Cerebellar nuclear complex (tissue), 1 donor: ENCODE measurements at places on chromosomes 4 and X.

- peak; percentile 4 for DNase-seq
Measured at GRCh38 chrX:119004920-119005524, 30.6 kb downstream of the LONRF3 start.

- no peak for DNase-seq
Measured at GRCh38 chr4:22857411-22857810, 164.7 kb downstream of the GBA3 start.

- no peak for DNase-seq
Measured at GRCh38 chr4:72326692-72327632, 242.1 kb downstream of the ADAMTS3 start.

GRCh38 chr4:78864405-78865024 lies 74.7 kb downstream of the PAQR3 start:
- no peak for DNase-seq

DNA sequence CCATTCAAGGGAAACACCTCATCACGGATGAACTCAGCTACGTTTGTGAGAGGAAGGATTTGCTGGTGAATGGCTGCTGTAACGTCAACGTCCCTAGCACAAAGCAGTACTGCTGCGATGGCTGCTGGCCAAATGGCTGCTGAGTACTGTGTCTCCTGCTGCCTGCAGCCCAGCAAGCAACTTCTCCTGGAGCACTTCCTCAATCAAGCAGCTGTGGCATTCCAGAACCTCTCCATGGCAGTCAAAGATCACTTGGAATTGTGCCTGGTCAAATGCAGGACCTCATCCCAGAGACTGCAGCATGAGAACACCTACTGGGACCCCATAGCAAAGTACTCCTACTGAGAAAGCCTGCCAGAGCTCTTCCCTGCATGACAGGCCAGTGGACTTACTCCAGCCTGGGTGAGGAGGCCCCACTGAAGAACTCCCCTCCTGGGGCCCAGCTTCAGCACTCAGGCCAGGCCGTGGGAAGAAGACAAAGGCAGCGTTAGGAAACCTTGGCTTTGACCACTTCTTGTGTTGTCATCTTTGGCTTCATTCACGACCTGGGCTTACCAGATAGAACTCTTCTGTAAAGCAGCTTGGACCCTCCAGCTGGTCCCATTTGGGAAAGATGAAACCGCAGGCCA lies 244.3 kb downstream of the RBMX2 start:
- no peak for DNase-seq

GRCh38 chr4:797066-797465 lies 28.9 kb downstream of the CPLX1 start:
- DNase-seq, result peak; percentile 29

GRCh38 chr4:20395160-20395773 lies 143.6 kb downstream of the SLIT2 start:
- no peak for DNase-seq

DNA sequence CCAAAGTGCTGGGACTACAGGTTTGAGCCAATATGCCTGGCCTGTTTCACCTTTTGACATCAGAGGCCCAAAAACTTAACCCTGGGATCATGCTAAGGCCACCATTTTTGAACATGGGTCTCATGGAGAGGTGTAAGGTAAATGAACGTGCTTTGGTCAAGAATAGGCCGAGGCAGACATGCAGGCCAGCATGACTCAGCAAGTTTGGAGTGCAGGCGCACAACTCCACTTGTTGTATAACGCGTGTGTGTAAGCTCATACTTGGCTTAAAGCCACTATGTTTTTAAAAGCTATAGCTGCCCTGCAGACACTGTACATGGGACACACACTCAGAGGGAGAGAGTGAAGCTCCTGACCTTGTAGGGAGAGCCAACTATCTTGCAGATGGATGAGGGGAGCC lies 43.8 kb upstream of the HPSE start:
- DNase-seq, result no peak

DNA sequence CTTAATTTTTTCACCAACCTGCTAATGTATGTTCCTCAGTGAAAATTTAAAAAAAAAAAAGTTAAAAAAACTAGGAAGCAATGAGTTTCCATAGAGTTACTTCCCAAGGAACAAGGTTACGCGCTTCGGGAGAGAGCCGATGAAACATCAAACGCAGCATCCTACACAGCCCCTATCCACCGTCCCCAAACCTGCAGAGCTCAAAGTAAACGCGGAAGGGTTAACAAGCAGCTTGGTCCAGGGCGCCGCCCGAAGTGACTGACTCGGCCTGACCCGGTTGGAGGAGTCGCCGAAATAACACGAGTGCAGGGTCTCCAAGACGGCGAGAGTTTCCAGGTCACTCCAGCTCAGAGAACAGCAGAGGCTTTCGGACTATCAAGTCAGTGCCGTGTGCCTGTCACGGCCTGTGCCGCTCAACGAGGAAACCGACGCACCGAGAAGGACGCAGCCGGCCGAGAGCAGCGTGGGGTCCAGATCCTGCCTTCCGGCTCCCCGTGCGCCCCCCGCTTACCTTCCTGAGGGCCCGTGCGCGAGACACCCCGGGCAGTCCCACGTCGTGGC lies 512 bp downstream of the NOP14 start:
- no peak for DNase-seq

GRCh38 chr4:2647403-2648158 lies 108.6 kb downstream of the TNIP2 start:
- no peak for DNase-seq

- no peak for DNase-seq
Measured at GRCh38 chr4:54898656-54899340, 226.6 kb downstream of the KDR start.

DNA sequence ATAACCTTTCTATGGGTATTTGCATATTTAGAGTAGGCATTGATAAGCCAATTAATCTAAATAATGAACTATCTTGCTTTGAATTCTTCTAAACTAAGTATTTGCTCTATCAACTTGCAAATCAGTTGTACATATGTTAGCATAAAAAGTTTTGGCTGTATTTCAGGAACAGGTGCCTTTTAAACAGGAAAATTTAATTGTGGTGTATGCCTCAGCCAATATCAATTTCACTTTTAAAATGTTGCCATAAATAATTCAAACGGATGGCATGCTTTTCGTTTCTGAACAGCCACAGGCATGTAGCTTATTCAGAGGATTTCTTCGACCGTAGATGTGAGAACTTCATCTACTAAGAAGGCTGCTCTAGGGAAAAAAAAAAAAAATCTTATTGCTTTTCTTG lies 99.9 kb downstream of the DCLK2 start:
- DNase-seq, result no peak

GRCh38 chr4:149709640-149710039 lies 106.0 kb downstream of the IQCM start:
- no peak for DNase-seq

DNA sequence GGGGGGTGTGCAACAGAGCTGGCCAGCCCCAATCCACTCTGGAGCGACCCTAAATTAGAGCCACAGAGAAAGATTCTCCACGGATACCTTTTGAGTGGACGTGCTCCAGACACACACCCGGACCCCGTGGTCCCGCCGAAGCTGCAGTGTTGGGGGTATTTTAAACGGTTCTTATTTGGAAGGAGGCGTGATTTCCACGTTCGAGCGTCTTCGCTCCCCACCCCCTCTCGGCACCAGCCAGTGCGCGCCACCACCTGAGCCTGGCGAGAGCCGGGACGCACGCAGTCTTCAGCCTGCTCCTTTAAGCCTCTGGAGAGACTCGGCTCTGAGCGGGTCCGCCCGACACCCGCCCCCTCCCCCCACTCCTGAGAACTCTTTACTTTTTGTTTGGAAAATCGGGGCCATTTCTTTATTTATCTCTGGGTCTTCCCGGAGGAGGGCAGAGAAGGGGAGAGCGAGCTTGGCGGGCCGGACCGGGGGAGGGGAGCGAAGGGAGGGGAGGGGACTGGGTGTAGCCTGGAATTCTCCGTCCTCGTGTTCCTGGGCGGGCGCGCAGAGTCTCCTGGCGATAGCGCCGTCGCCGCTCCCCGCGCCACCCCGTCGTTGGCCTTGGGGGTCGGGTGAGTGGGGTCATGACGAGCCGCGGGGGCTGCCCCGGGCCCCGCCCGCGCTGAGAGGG lies 668 bp upstream of the PTCHD1 start:
- no peak for DNase-seq

DNA sequence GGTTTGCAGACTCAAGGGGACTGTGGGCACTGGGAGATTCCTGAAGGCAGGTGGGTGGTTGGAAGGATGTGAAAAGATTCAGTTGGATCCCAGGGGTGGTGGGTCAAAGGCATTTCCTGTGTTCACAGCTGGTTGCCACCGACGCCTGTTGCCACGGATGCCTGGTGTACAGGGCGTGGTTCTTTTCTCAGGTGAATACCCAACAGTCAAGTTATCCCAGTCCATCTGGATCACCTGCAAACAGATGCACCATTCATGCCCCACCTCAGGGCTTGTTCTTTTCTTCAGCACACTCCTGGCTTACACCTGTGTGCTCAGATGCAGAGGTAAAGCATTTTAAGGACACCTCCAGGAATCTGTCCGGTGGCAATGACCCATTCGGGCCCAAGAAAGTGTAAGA lies 55.8 kb upstream of the SHOX start:
- DNase-seq, result no peak

- DNase-seq, result no peak
Measured at GRCh38 chr4:6495736-6496135, 23.3 kb upstream of the PPP2R2C start.

DNA sequence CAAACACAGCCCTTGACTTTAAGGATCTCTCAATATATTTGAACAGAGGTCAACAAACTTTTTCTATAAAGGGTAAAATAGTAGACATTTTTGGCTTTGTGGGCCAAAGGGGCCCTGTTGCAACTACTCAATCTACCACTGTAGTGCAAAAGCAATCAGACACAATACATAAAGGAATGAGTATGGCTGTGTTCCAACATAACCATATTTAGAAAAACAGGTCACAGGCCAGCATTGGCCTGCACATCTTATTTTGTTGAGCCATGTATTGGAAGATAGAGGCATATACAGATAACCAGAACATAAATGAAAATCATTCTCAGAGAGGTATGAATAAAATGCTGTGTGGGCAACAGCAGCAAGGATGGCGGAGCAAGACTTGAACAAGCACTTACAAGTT lies 49.8 kb downstream of the MID1 start:
- DNase-seq, result no peak

GRCh38 chrX:145502670-145503069 lies 255.4 kb downstream of the SPANXN1 start:
- no peak for DNase-seq

DNA sequence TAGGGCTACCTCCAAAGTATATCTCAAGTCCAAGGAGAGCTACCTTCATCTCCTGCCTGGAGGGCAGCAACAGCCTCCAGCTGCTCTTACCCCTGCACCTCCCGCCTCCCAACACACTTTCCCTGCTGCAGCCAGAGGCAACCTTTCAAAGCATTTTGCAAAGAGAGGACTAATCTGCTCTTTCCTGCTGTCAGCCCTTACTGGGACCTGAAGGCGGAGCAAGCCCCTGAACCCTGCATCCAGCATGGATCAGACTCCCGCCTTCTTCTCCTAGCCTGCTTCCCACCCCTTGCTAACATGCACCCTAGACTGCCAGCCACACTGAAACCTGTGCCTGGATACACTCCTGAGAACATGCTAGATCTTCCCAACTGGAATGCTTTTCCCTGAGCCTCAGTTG lies 37.7 kb upstream of the VMA21 start:
- DNase-seq, result no peak

- DNase-seq, result no peak
Measured at GRCh38 chrX:18034504-18034903, 173.4 kb upstream of the RAI2 start.

DNA sequence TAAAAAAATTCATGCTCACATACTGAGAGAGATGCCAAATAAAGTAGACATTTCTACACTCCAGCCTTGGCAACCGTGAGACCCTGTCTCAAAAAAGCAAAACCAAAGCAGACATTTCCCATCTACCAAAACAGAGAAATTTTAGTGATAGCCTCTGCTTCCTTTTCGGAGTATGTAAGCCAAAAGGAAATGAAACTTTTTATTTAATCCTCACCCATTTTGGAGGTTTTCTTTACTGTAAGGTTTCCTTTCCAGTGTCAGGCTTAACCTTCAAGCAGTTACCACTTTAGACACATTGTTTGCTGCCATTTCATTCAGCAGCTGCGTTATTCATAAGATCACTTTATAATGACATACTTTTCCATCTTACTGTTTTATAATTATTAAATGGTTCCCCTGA lies 15.9 kb downstream of the ADD1 start:
- no peak for DNase-seq

DNA sequence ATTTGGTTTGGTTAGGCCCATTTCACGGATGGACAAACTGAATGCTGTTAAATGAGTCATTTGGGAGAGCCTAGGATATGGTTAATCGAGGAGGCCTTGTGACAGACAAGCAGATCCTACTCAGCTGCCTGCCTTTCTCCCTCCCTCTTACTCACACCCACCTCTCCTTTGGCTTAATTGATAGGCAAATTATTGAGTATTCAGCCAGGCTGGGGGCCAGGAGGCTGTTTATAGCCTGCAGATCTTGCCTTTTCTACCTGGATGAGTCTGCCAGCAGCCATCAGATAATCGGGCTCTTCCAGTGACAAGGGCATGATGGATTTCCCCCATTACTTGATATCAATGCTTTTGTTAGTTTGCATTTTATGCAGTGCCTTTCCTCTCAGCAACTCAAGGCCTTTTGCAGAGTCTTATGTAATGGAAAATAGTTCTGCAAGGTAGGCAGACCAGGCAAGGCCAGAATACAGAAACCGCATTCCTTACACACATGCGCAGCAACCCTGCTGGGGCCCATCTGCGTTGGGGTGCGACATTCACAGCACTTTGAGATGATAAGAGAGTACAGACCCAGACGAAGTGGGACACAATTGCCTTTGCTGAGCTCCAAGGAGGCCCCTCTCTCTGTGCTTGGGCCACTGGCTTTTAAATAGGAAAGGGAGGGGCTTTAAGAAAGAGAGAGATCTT lies 96.2 kb upstream of the ATP6AP2 start:
- DNase-seq, result no peak

- no peak for DNase-seq
Measured at GRCh38 chrX:20743046-20743445, 476.3 kb upstream of the RPS6KA3 start.

- no peak for DNase-seq
Measured at GRCh38 chrX:128739539-128739938, 687.3 kb upstream of the ACTRT1 start.

DNA sequence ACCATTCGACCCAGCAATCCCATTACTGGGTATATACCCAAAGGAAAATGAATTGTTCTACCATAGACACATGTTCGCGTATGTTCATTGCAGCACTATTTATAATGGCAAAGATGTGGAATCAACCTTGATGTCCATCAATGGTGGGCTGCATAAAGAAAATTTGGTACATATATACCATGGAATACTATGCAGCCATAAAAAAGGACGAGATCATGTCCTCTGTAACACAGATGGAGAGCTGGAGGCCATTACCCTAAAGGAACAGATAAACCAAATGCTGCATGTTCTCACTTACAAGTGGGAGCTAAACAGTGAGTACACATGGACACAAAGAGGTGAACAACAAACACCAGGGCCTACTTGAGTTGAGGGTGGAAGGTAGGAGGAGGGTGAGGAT lies 45.1 kb downstream of the SCML2 start:
- no peak for DNase-seq
